ENCODE measurements at places on chromosomes 7 and 10.

DNA sequence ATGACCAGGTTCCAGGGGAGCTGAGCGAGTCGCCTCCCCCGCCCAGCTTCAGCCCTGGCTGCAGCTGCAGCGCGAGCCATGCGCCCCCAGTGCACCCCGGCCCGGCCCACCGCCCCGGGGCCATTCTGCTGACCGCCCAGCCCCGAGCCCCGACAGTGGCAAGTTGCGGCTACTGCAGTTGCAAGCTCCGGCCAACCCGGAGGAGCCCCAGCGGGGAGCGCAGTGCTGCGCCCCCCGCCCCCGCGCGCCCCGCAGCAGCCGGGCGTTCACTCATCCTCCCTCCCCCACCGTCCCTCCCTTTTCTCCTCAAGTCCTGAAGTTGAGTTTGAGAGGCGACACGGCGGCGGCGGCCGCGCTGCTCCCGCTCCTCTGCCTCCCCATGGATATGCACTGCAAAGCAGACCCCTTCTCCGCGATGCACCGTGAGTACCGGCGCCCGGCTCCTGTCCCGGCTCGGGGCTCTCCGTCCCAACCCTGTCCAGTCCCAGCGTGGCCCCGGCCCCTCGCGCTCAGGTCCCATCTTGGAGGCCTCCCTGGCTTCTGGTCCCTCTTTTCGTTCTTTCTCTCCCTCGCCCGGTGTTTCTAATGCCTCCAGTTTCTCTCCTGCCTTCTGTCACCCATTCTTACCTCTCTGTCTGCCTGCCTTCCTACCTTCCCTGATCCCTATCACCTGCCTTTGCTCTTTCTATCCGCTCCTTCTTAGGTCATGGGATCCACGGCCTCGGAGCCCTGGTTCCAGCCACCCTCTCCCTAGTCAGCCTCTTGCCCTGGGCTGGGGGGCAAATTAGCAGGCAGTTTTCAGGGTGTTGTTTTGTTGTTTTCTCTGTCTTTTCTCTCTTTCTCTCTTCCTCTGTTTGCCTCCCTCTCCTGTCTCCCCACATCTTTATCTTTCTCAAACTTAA lies 751 bp downstream of the PAX2 start:
- no peak for DNase-seq

GRCh38 chr10:75263806-75264205 lies 28.0 kb upstream of the COMTD1 start:
- DNase-seq, result no peak

DNA sequence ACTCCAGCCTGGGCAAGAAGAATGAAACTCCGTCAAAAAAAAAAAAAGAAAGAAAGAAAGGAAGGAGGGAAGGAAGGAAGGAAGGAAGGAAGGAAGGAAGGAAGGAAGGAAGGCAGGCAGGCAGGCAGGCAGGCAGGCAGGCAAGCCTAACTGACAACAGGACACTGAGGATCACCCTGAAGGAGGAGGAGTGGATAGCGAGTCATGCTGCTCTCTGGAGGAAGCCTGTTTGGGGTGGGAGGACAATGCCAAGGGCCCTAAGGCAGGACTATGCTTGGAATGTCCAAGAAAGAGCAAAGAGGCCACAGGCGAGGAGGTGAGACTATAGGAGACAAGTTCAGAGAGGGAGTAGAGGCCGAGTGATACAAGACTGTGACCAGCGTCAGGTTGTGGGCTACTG lies 107.0 kb upstream of the PARD3 start:
- DNase-seq, result no peak

DNA sequence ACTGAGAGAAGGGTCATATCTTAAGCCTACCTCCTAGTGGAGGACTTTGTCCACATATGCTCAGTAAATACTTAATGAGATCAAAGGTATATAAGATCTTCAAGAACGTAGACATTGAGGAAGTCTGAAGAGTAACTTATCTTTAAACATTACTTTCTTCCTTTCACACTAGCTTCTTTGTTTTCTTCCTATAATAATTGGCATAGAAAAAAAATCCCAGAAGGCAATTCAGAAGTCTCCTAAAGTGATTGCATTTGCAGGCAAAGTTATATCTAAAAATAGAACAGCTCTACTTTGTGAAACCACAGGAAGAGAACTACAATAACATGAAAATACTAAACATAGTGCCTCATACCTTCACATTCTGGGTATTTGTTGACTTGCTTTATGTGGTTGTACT lies 150.4 kb downstream of the PPP1R3A start:
- DNase-seq, result no peak

GRCh38 chr10:36188461-36188860 lies 546.4 kb upstream of the FZD8 start:
- no peak for DNase-seq

DNA sequence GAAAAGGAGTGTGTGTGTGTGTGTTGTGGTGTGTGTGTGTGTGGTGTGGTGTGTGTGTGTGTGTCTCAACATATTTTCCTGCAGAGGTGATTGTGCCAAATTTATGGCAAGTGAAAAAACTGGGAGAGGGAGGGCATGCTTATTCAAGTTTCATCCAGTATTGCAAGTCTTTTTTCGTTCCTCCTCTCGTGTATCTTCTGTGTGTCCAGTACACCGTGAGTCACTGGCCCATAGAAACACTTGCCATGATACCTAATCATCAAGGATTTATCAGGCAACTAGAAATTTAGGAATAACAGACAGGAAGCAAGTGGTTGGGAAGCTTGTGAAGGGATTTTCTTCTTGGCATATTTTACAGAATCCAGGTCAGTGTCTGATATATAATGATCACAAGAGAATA lies 820.5 kb downstream of the GATA3 start:
- no peak for DNase-seq

DNA sequence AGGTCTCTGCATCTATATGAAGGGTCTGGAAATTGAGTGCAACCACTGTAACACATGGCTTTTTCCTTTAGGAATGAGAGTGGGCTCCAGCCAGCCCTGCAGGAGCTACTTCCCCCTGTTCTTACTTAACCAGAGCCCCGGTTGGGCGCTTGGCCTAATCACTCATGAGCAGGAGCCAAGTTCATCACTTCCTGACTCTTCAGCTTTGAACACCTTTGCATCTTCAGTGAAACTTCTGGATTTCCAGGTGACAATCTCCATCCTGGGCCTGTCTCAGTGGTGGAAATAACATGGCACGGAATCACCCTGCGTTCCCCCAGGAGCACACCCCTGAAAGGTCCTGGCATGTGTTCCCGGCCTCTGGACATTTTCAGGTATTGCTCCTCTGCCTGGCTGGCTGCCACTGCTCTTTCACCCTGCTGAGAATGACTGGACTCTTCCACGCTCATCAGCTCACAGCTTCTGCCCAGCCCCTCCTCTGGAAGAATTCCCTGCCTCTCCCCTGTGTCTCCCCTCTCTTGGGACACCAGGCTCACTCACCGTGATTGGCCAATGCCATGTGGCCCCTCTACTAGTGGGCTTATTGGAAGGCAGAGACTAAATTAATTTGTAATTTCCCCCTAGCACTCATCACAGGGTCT lies 229.1 kb upstream of the GRB10 start:
- no peak for DNase-seq

- DNase-seq, result no peak
Measured at GRCh38 chr7:84495128-84495527, 300.5 kb upstream of the SEMA3A start.

GRCh38 chr10:131812736-131813604 lies 87.8 kb upstream of the PPP2R2D start:
- no peak for DNase-seq

GRCh38 chr7:140540136-140540777 lies 61.0 kb upstream of the MKRN1 start:
- DNase-seq, result no peak

DNA sequence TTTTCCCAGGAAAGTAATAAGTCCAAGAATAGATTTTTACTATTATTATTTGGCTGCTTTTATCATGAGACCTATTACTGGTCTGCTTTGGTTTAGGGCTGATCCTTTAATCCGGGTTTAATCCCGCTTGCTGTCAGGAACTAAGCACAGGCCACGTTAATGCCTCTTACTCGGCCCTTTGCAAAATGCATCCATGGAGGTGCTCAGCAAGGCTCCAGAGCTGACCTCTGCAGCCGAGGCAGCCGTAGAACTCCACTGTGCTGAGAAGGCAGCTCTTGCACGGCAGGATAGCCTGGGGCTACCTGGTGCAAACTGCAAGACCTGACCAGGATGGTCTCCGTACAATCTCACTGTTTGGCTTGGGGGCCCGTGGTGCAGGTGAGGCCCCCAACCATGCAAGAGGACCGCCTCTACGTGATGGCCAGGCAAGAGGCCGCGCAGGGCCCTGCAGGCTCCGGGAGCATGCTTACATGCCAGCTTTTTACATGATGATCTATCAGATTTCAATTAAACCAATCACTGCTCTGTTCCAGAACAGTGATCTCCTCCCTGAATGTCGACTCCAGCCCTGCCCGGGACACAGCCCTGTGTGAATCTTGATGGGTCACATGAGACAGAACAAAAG lies 10.4 kb upstream of the CALML3 start:
- no peak for DNase-seq

DNA sequence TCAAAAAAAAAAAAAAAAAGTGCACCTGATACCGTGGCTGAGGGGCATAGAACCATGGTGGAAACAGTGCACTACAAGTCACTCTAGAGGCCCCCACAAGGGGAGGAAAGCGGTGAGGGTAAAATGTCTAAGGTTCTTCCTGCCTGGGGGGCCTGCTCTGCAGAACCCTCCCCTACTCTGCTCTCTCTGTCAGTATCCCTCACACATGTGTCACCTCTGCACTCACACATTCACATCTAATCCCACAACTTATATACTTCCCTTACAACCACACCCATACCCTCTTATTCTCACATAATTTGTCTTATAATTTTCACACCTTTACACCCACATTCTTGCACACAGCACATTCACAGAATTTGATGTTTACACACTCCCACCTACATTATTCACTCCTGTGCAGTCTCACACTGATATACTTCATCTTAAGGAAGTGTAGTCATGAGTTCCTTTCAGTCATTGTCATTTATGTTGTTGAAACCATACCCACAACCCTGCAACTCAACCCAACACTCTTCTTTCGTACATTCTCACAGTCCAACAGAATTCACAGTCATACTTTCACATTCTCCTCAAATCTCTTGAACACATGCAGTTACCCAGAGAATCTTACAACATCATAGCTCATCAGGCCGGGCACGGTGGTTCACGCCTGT lies 68.0 kb upstream of the PAX2 start:
- DNase-seq, result no peak

DNA sequence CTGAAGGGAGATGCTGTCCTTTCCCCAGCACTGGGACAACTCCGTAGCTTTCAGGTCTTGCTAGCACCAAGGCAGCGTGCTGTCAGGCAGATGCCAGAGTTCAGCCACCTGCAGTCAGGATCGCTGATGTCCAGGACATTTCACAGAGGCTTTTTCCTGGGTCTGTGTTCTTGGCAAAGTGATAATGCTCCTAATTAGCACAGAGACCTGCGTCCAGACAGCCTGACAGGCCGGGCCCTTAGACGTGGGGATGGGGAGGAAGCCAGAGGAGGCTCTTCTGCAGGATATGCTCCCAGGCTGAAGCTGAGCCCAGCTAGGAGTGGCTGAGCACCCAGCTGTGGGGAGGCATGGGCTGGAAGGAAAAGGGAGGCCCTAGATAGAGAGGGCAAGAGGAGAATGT lies 82.5 kb upstream of the TBX20 start:
- DNase-seq, result no peak

DNA sequence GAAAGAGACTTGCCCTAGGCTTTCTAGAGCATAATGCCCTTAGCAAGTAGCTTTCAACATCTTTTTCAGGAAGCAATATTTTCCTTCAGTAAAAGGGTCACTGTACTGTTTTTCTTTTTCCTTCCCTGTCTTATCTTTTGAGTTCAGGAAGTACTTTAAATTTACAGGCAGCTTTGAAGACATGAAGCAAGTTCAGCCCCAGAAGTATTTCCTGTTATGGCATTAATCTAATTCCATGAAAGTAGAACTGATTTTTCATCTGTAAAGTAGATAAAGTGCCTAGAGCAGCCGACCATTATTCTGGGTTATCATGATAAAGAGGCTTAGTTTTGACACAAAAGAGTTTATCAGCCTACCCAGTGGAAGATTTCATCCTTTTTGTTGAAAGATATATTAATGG lies 288.2 kb downstream of the ADK start:
- DNase-seq, result no peak

- no peak for DNase-seq
Measured at GRCh38 chr7:12612622-12613021, 42.1 kb downstream of the SCIN start.

DNA sequence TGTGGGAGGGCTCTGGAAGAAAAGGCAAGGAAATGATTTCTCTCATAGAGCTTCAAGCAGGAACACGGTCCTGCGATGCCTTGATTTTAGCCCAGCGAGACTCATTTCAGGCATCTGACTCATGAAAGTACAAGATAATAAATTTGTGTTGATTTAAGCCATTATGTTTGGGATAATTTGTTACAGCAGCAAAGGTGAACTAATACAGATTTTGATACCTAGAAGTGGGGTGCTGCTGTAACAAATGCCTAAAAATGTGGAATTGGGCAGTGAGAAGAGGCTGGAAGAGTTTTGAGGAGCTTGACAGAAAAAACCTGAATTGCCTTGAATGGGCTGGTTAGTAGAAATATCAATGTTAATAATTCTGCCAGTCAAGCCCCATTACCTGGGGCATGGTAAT lies 44.1 kb upstream of the NRF1 start:
- no peak for DNase-seq

DNA sequence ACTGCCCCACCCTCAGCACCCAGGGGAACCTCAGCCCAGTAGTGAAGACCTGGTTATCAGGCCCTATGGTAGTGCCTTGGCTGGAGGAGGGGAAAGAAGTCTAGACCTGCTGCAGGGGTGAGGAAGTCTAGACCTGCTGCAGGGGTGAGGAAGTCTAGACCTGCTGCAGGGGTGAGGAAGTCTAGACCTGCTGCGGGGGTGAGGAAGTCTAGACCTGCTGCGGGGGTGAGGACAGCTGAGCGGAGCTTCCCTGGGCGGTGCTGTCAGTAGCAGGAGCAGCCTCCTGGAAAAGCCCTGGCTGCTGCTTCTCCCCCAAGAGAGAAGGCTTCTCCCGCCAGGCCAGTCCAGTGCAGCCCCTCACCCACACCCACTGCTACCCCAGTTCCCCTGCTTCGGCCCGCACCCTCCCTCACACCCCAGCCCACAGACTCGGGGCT lies 6.3 kb downstream of the NOS3 start:
- DNase-seq, result no peak

DNA sequence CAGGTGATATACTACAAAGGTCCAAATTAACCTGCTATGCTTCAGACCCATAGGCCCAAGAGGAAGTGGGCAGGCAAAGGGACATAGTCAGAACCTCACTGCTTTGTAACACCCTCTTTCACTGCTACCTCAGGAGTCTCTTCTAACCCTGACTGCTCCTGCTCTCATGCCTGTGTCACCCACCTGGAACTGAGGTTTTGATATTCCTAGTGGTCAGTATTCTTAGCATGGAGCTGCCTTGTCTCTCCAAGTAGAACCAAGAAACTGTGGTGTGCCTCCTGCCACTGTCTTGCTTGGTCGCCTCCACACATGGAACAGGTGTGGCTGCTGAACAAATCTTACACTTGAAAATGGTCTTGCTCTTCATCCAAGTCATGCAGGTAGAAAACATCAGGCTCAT lies 677.5 kb downstream of the XPNPEP1 start:
- DNase-seq, result no peak

DNA sequence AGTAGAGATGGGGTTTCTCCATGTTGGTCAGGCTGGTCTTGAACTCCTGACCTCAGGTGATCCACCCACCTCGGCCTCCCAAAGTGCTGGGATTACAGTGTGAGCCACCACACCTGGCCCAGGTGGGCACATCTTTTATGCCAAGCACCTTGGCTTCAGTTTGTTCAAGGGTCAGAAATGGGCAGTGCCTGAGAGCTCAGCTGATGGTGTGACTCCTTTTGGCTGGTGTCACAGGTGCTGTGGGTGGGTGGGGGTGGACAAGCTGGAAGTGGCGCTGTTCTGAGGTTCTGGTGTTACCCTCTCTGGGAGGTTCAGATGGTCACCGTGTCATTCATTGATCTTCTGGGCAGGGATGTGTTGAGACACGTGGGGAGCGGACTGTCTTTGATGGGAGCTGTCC lies 11.5 kb downstream of the ADCY1 start:
- no peak for DNase-seq

All from GM12891 (cell line).